ENCODE measurements at places on chromosomes 6 and 20. TPM values are rescaled to one million over a fixed set of nuclear protein-coding genes. Genes with fewer than 3 reads are reported as not detected.

IL20RA gene
- not detected for total RNA-seq

ERVFRD-1 gene
- not detected for total RNA-seq

TRAPPC3L gene
- not detected for total RNA-seq

PLCB1 gene
- 2.1 TPM for total RNA-seq

GRCh38 chr6:81969011-81969410, 216.5 kb upstream of the TENT5A start:
- no peak for DNase-seq

- no peak for DNase-seq
These were observed 610 bp downstream of the ZNF217 start for GRCh38 chr20:53592992-53593465.

- DNase-seq: no peak
These were observed 76.0 kb downstream of the RSPH3 start for GRCh38 chr6:158923805-158924498.

All from activated naive CD4-positive, alpha-beta T cell treated with anti-CD3 and anti-CD28 coated beads, Interleukin-2, amount 50 U/mL, for 72 hours (primary cell).